Hypothalamus (tissue), 51 donors: ENCODE measurements at places on chromosomes 6 and 20.

GRCh38 chr6:16049168-16049567 lies 79.7 kb upstream of the MYLIP start:
- no peak for DNase-seq

DNA sequence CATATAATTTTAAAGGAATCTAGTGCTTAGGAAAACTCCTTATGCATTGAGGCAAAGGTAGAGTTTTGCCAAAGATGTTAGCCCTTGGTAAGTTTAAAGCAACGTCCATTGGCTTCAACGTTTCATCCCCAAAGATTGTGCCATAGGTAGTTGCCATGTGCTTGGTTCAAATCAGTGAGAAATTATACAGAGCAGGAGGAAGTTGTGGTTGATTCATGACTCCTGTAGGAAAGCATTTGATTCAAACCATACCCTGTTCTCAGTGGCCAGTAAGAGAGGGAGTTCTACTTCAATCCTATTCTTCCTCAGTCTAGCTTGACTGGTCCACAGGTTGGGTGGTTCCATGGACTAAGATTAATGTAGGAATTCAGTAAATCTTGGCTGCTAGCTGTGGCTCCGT lies 535.6 kb downstream of the QKI start:
- no peak for DNase-seq

DNA sequence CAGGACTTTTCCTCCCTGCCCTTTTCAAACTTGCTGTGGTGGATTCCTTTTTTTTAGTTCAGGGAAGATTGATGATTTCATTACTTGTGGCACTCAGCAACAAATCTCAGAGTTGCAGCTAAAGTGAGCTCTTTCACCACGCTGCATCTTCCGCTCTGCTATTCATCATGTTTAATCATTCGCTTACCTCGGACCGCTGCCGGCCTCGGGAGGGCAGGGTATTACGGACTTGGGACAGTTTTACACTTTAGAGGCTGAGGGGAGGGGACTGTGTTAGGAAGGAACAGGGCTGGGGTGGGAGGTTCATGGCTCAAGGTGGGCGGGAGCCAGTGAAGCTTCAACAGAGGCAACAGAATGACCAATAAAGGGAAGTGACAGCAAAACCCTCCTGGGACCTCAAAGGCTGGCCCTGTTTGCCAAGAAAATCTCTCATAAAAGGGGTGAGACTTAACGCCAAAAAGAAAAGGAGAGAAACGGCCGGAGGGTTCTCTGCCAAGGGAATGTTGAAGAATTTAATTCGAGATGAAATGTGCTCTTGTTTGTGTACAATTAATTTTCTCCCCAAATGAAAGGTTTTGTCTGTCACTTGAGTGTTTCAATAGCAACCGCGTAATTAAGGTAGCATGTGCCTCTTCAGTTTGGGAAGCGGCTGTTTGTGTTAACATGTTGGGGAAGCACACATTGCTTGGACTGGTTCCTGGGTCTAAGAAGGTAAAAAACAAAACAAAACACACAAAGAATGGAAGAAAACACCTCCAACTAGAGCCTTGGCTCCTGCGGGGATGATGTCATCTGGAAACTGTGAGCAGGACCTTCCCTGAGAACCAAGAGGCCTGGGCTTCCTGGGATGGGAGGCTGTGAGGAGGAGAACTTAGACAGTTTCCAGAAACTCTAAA lies 72.5 kb upstream of the SULF2 start:
- DNase-seq, result no peak

- no peak for DNase-seq
Measured at GRCh38 chr20:19616081-19616480, 142.0 kb upstream of the RIN2 start.

DNA sequence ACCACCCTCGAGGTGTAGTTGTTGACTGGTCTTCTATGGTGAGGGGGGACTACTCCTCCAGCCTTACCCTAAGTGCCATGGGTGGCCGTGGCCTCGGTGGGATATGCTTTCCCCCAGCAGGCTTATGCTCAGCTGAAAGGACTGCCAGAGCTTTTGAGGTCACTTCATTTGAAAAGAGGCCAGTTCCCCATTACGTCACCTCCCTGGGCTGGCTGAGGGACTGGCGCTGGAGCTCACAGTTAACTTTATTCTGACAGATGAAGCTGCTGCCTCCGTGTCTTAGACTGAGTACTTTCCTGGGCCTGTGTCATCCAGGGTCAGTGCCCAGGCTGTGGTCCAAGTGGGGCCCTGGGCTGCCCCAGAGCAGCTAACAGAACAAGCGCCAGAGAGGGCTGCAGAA lies 42.8 kb upstream of the PCMTD2 start:
- no peak for DNase-seq

DNA sequence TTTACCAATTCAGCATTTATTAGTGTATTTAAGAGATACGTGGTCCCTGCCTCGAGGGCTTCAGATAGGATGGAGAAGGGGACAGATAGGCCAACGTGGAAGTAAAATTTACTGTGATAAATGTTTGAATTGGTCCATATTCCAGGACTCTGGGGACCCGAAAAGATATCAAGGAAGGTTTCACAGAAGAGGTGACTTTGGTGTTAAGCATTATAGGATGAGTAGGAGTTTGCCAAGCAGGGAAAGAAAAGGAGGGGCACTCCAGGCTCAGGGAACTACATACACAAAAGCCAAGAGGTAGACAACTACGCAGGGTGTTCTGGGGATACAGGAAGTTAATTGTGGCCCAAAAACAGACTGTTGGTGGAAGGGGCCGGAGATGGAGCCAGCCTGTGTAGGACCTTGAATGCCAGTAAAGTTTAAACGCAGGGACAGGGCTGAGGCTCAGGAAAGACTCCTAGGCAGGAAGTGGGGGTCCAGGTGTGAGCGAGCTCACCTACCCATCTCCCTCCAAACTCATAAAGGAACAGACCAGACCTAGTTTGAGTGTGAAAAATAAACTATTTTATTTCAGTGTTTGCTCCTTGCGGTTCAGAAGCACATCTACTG lies 37.0 kb downstream of the TGM2 start:
- no peak for DNase-seq

GRCh38 chr20:38052870-38053269 lies 19.3 kb downstream of the RPRD1B start:
- DNase-seq, result no peak

GRCh38 chr20:34282041-34282440 lies 21.1 kb downstream of the AHCY start:
- DNase-seq, result no peak

- DNase-seq, result no peak
Measured at GRCh38 chr6:25442898-25443297, 163.7 kb downstream of the CARMIL1 start.

GRCh38 chr6:85354761-85355618 lies 94.9 kb upstream of the NT5E start:
- DNase-seq, result peak; percentile 41

- no peak for DNase-seq
Measured at GRCh38 chr6:39062014-39062740, 13.6 kb downstream of the GLP1R start.

GRCh38 chr6:111161650-111162049 lies 74.3 kb downstream of the SLC16A10 start:
- DNase-seq, result no peak

GRCh38 chr20:57451795-57452661 lies 60.8 kb downstream of the RBM38 start:
- no peak for DNase-seq

DNA sequence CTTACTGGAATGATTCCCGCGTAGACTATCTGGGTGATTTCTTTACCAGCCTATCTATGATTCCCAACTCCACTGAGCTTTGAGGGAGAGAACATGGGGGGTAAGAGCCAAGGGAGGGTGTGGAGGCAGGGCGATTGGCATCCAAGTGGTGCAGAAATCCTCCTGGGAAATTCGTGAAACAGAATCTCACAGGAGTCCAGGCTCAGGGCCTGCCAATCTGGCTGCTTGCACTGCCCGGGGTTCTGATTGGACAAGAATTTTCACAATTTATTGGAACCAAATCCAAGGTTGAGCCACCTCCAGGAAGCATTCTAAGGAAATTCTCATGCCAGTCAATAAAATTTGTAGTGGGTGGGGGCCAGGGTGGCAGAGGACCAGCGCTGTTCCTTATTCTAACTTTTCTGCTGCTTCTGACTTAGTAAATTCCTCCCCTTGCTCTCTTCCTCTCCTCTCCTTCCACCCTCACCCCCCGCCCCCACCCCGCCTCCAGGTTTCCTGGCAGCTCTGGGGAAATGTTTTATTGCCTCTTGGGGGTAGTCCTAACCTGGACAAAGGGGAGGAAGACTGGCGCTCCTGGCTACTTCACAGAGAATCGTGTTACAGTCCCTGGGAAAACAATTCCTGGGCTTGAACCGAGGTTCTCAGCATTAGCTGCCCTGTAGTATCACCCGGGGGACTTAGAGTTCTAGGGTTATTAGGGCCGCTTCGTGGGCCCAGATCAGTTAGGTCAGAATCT lies 3.1 kb downstream of the BMP6 start:
- DNase-seq, result no peak

GRCh38 chr6:72740135-72740534 lies 118.3 kb downstream of the KCNQ5 start:
- no peak for DNase-seq
